ENCODE measurements at places on chromosomes 5 and 9.

GRCh38 chr9:12777121-12778022 is 2.6 kb downstream of the LURAP1L start:
- no peak for DNase-seq

GRCh38 chr9:36148311-36149051 is 11.9 kb downstream of the GLIPR2 start:
- DNase-seq, result peak; percentile 97

DNA sequence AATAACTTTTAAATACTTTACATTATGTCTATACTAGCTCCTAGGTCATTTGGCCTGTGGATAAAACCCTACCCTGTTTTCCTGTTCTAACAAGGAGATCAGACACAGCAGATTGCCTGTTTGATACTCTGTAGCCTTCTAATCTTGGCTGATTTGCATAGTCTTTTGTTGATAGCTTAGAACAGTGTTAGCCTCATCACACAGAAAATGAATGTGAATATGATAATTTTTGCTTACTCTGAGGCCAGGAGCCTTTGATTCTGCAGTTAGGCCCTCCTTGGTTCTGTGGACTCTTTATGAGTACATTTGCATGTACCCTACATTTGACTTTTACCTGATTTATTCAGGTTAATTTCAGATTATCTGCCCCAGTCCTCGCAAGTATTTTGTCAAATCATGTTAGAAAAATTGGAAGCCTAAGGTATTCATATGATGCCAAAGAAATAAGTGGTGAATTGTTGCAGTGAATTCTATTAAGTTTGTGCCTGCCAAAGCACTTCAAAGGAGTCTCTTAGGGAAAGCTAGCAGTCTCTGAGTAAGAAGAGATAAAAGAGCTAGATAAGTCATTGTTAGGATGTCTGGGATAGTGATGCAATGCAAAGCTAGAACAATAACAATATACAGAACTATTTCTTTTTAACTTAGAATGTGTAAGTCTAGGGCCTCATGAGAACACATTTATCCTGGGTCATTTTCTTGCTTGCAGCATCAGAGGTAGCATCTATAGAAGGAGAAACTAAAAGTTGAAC is 56.4 kb downstream of the SCAMP1 start:
- DNase-seq, result no peak

GRCh38 chr5:135533334-135533733 is 2.4 kb downstream of the NEUROG1 start:
- DNase-seq, result no peak

- DNase-seq, result peak; percentile 55
These were observed at the start of gene FSTL4 for GRCh38 chr5:133612249-133612860. Gene FSTL4, minus strand, starts transcription at chr5:133612541.

DNA sequence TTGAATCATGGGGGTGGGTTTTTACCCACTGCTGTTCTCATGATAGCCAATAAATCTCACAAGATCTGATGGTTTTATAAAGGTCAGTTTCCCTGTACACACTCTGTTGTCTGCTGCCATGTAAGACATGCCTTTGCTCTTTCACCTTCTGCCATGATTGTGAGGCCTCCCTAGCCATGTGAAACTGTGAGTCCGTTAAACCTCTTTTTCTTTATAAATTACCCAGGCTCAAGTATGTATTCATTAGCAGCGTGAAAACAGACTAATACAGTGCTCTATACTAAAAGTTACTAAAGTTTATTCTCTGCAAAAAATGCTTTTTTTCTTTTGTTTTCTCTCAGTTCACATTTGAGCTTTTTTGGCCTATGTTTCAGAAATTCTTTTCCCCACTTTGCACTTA is 33.9 kb upstream of the TLE4 start:
- DNase-seq, result no peak

DNA sequence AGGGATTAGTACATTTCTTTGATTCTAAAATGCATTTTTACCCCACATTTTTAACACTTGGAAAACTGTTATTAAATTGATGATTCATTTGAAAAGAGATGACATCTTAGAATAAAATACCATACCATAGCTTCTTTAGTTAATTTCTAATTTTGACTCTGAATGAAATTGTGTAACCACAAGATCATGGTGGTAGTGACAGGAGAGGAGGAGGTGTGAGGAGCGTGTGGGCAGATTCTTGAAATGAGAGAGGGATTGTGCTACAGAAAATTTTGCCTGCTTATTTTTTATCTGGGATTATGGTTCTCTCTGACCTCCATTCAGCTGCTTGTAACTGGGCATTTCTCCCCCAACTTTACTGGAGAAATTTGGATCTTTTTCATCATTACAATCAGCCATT is 173.3 kb upstream of the CLINT1 start:
- DNase-seq, result no peak

- no peak for DNase-seq
These were observed 60.4 kb upstream of the OTP start for GRCh38 chr5:77698920-77699319.

GRCh38 chr5:92309336-92309991 is 926.3 kb upstream of the ARRDC3 start:
- DNase-seq, result peak; percentile 36

- DNase-seq, result no peak
These were observed 274.4 kb downstream of the EFNA5 start for GRCh38 chr5:107396351-107396690.

DNA sequence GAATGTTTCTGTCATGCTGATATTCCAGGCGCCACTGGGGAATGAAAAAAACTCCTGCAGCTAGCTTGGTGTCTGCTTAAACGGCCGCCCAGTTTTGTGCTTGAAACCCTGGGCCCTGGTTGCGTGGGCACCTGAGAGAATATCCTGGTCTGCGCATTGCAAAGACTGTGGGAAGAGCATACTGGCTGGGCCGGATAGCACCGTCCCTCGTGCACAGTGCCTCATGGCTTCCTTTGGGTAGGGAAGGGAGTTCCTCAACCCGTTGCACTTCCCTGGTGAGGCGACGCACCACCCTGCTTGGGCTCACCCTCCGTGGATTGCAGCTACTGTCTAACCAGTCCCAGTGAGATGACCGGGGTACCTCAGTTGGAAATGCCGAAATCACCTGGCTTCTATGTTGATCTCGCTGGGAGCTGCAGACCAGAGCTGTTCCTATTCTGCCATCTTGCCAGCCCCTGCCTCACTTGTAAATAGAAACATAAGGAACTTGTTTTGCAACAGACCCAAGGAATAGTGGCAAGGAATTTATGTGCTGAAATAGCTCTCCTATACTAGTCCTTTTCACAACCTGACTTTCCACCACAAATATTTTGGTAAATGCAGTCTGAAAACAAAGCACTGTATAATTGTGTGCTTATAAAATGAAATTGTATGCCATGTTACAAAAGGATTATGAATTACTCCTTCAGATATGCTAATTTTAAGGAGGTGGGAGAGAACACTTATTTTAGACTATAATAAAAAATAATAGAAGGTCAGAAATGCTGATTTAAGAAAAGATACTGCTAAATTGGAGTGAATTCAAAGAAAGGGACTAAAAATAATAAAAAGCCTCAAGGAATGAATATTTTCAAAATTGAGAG is 90.3 kb downstream of the ADAMTSL1 start:
- no peak for DNase-seq

GRCh38 chr5:68217047-68217355 is 1.4 kb downstream of the PIK3R1 start:
- no peak for DNase-seq

GRCh38 chr5:96247097-96247701 is 185.8 kb downstream of the PCSK1 start:
- peak; percentile 63 for DNase-seq

Data from RWPE1 (cell line).